Right ventricle myocardium inferior (tissue), 1 donor: ENCODE measurements at places on chromosomes 7 and 10. TPM values are rescaled to one million over a fixed set of nuclear protein-coding genes. Genes with fewer than 3 reads are reported as not detected.

Gene TSPAN33
- 14.9 TPM for total RNA-seq

Gene SEC23IP
- total RNA-seq: 23.5 TPM

DNA sequence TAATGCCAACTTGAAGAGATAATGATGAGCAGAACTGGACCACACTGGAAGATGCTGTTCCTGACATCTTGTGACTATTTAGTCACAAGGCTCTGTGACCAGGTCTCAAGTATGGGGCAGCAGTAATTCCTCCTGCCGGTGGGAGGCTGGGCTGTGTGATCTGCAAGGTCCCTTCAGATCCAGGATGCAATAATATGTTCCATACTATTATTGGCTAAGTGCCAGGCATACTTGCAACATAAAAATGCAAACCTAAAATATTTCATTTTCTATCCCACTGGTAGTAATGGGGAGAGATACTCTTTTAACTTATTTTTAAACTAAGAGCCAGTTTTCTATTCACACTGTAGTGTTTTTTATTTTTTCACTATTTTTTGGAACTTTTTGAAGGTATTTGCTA is 171.5 kb downstream of the CYP26A1 start:
- DNase-seq: no peak

GRCh38 chr10:79938728-79939406 is 10.0 kb downstream of the SFTPD start:
- DNase-seq: peak; percentile 88

Gene GJD4
- not detected for total RNA-seq

- DNase-seq: peak; percentile 61
These were observed 757 bp upstream of the PALS2 start for GRCh38 chr7:24572393-24572996.

- DNase-seq: peak; percentile 50
These were observed 498.3 kb downstream of the SORCS3 start for GRCh38 chr10:105139363-105139896.

GRCh38 chr10:122281018-122281626 is 10.0 kb downstream of the BTBD16 start:
- DNase-seq: no peak

Gene PRSS2
- total RNA-seq: not detected

Gene CEP41
- total RNA-seq: 3.8 TPM

DNA sequence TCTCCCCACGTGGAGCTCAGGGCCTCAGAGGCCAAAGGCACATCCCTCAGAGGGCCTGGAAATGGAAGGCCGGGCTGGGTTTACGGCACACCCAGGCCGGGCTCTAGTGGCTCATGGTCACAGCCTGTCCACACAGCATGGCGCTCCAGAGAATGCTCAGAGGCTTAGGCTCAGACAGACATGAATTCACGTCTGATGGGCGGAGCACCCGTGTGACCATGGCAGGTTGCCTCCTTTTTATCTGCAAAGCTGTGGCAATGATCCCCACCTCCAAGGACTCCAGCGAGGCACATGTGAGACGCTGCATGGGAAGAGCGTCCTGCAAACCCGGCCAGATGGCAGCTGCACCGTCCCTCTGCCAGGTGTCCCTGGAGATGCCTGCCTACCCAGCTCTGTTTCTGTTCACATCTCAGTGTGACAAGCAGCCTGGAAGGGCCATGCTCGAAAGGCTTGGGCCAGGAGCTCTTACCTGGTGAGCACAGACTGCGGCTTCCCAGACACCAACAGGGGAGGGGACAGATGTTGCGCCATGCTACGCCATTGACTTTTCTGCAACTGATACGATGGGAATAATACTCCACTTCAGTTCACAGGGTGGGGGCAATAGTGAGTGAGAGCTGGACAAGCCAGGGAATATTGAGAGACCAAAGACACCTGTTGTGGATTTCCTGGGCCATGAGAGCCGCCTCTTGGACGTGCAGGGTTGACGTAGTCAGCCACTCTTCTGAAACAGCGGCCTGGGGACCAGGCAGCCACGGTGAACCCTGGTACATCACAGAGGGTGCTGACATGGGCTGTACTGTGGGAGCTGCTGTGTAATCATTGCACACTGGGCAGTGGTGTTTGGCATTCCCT is 34.4 kb upstream of the FAM20C start:
- DNase-seq: peak; percentile 40

DNA sequence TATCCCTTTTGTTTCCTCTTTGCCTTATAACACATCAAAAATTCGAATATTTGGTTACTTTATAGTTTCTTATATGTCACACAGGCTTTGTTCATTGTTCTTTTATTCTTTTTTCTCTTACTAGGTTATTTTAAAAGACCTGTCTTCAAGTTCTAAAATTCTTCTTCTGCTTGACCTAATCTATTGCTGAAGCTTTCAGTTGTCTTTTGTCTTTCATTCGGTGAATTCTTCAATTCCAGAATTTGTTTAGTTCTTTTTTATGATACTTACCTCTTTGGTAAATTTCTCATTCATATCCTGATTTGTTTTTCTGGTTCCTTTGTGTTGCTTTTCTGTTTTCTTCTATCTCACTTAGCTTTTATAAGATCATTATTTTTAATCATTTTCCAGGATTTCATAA is 188.4 kb downstream of the ZEB1 start:
- DNase-seq: no peak

DNA sequence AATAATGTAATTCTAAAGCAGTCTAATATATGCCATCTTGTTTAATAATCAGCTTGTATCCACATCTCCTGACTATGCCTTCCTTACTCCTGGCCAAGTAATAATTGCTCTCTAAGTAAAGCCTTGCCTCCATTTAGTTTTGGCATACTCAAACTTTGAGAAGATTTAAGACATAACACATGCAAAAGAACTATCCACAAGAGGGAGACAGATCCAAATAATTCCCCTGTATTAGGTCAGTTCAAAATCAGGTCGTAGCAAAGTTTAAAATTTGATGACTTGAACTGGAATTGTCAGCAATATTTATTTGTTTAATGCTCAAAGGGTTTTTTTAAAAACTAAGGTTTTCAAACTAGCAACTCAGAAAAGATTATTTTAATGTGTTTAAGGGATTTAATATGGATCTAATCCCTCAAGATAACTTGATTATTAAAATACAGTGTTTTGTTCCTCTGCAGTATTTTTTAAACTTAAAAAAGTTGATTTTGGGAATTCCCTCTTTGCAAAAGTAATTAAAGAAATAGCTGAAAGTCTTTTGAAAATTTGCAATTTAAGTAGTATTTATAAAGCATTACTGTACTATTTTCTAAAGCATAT is 95.3 kb downstream of the HDAC9 start:
- DNase-seq: no peak

Gene MYOF
- 34.4 TPM for total RNA-seq

DNA sequence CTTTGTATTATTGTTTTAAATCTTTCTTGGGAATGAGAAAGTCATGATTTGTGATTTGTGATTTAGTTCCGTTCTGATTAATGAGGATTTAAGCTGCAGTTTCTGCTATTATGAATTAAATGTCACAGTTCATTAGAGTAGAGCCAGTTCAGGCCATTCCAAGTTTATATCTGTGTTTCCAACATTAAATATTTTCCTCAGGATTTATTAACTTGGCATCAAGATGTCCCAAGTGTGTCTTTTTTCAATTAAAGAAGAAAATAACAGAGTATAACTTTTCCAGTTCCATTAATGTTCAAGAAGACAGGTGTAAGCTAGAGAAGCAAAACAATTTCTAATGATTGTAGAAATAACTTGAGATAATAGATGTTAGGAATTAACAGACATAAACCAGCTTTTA is 1183.2 kb upstream of the CELF2 start:
- no peak for DNase-seq

- DNase-seq: no peak
These were observed 14.2 kb upstream of the TMEM254 start for GRCh38 chr10:80064120-80064886.

DNA sequence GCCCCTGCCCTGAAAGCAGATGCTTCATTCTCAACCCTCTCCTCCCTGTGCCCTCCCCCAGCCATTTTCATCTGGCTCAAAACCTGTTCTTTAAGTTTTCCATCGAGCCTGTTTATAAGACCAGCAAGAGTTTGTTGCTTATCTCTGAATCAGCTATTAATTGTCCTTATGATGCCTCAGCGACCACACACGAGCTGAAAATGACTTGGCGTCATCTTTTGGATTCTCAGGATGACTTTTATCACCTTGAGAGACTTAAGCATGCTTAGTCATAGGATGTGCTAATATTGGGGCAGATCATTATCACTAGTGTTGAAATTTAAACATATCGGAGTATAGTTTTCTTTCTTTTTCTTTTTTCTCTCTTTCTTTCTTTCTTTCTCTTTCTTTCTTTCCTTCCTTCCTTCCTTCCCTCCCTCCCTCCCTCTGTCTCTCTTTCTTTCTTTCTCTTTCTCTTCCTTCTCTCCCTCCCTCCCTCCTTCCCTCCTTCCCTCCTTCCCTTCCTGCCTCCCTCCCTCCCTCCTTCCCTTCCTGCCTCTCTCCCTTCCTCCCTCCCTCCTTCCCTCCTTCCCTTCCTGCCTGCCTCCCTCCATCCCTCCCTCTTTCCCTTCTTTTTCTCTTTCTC is 184.5 kb downstream of the PHTF2 start:
- DNase-seq: no peak

GRCh38 chr7:83413424-83413823 is 235.5 kb downstream of the SEMA3E start:
- no peak for DNase-seq

DNA sequence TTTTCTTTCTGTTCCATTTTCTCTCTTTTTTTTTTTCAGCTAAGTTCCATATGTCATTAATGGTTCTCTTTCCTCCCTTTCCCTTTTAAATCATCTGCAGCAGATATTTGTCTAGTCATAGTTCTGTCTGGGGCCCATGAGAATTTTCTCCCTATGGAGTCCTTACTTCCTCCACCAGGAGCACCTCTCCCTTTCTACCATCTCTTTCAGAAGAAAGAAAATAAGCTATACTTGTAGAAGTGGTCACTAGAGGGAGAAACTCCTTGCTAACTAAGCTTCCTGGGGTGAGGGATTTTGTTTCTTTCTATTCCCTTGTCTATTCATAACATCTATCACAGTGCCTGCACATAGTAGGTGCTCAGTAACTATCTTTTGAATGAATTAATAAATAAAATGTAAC is 230.2 kb upstream of the HPS1 start:
- DNase-seq: no peak

GRCh38 chr7:36683111-36683510 is 41.2 kb downstream of the AOAH start:
- DNase-seq: no peak

DNA sequence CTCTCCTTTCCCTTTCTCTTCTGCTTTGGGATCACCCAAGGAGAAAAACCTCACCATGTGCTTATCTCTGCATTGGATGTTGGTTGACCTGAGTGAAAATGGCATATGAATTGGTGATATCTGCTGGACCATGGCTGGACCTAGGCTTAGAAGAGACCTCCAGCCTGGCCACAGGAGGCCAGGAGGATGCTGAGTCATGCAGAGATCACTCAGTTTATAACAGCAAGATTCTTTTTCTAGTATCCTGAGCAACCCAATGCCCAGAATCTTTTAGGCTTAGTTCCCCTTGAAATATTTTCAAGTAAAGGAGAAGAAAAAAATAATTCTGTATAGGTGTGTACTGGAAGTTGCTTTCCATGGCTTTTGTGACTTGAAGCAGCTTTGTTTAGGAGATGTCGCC is 236.3 kb downstream of the KLF6 start:
- no peak for DNase-seq

DNA sequence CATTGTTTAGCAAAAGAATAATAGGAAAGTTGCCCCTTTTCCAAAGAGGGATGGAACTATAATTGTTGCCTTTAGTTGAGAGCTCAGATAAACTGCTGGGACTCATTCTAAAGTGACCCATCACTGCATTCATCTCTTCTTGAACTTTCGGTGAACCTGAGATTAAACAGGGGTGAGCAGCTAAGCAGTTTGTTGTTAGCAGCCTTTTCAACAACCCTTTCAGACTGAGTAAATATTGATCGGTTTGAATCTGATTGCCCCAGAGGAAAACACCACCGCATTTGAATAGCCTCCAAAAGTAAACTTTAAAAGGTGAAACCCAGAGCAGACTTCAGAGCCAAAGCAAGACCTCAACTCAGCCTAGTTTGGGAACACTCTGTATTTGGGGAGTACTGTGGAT is 4.7 kb downstream of the HOXA1 start:
- no peak for DNase-seq

DNA sequence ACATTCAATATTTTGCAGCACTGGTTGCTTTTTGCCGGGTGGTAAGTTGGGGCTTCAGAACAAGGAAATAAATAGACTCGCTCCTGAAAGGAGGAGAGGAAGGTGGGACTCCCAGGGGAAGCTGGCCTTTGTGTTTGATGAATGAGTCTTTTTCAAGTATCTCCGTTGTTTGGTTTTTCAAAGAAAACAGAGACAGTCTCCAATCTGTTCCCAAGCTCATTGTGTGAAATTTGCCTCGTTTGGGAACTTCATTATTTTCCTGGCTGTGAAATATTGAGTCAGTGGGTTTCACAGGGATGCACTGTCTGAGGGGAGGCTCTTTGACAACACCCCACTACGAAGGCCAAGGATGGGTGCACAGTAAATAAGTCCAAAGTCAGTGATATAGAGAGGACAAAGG is 38.7 kb upstream of the KIAA1217 start:
- DNase-seq: no peak

Gene OR2A1
- not detected for total RNA-seq

GRCh38 chr7:148395990-148396716 is 194.4 kb upstream of the C7orf33 start:
- DNase-seq: no peak

Gene ADD3
- 121 TPM for total RNA-seq

DNA sequence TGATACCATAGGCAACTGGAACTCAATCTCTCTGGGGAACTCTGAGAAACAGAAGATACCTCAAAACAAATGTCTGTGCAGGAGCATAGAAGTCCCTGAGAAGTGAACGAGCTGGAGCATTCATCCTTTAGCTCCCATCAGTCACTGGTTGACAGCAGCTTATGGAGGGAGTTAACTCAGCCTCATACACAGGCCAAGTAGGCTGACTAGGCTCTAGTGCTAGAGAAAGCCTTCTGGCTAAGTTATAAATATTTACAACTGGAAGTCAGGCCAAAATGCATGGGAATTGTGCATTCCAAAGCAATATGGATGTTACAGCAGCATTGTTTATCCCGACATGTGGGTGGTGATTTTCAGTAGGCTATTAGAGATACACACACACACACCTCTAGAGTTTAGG is 66.5 kb downstream of the ANK3 start:
- DNase-seq: no peak

Gene SH2B2
- 1.2 TPM for total RNA-seq

GRCh38 chr10:24383681-24384106 is 174.8 kb downstream of the KIAA1217 start:
- DNase-seq: peak; percentile 76

Gene SPDYE2B
- total RNA-seq: not detected

- DNase-seq: no peak
These were observed 34.7 kb downstream of the NET1 start for GRCh38 chr10:5447056-5447455.

GRCh38 chr10:47051741-47052238 is 140.6 kb downstream of the PTPN20 start:
- DNase-seq: no peak

Gene OPN4
- total RNA-seq: 0.41 TPM

DNA sequence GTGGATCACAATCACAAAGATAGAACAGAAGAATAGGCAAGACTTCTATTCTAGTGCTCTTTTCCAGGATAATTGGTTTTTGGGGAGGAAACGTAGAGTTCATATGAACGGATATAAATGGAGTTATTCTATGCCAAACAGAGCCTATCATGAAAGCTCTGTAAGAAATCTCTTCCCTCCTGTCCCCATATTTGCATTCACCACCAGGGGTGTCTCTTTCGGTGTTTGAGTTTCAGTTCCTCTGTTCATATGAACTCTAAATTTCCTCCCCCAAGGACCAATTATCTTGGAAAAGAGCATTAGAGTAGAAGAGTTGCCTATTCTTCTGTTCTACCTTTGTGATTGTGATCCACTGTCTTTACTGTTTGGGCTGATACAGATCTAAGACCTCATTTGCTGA is 48.3 kb upstream of the CDC14C start:
- DNase-seq: no peak
